ENCODE measurements at places on chromosomes 12 and 14.

DNA sequence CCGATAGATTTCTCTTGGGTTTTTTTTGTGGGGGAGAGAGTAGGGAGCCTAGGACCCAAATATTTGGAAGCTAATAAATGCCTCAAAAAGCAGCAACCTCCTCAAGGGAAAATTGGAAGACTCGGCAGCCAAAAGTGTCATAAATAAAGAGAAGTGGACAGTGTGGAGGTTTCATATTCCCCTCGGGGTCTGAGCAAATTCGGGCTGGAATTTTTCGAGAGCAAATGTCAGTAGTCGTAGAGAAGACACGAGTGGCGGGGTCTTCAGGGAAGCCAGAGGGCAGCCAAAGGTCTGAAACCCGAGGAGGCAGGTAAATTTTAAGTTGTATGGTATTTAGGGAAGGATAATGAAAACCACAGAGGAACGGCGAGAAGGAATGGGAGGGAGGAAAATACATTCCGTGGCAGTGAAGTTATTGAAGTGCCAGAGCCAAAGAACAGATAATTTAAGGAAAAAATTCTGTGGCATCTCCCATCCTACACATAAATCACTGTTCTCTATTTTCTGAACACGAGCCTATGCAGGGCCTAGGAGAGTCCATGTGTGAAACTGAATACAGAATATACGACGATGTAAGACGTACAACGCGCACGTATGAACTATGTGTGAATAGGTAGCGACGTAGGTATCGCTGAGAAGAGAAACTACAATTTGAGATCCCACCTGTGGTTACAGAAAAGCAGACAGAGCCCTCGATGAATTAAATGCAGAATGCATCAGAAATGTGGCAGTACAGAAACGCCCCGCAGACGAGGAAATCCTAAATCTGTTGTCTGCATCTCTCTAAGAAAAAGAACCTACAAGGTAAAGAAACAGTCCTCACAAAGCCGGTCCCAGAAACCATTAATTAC is 12.9 kb downstream of the BCL11B start:
- DNase-seq = no peak

GRCh38 chr12:10632226-10632625 is 18.8 kb upstream of the MAGOHB start:
- no peak for DNase-seq

DNA sequence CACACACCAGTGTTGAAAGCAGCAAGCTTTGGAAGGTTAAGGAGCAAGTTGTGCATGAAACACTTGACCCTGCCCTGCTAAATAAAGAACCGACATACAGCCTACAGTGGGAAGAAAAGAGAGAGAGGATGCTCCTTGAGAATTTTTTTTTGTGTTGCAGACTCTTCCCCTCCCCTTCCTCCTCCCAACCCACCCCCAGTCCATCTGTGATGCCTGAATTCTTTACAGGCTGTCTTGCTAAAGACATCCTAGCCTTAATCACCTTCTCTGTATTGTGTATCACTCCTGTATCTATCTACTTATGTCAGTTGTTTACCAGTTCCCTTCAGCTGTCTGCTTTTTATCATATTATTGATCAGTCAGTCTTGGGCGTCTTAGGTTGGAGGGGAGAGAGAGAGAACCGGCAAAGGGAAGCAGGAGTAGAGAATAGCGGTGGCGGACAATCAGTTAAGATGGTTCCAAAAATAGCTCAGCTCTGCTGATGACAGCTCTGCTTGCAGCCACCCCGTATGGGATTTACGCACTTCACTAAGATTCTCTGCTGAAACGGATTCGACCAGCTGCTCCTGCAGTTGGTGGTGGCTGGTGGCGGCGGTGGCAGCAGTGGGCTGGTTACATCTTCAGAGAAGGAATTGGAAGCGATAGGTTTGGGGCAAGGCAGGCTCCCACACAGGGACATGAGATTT is 664.7 kb downstream of the NRXN3 start:
- no peak for DNase-seq

DNA sequence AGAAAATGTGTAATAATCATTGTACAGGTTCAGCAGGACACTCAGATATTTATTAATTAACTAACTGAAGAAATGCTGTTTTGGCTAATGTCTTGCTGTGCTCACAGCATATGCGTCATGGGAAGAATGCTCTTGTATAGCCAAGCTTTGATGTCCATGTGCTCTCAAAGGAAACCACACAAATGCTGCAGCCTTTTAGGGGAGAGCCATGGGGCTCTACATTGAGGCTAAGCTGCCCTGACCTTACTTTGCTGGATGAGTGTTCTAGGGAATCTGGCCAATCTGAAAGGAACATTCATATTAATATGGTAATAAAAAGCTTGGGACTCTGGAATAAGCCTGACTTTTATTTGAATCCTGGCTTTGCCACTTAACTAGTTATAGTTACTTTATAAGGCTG is 9.5 kb upstream of the CRADD start:
- DNase-seq = no peak

- no peak for DNase-seq
Observed at GRCh38 chr14:101708853-101709532, 52.5 kb upstream of the PPP2R5C start.

GRCh38 chr12:3493859-3494176 is 2.8 kb downstream of the PRMT8 start:
- DNase-seq = no peak

DNA sequence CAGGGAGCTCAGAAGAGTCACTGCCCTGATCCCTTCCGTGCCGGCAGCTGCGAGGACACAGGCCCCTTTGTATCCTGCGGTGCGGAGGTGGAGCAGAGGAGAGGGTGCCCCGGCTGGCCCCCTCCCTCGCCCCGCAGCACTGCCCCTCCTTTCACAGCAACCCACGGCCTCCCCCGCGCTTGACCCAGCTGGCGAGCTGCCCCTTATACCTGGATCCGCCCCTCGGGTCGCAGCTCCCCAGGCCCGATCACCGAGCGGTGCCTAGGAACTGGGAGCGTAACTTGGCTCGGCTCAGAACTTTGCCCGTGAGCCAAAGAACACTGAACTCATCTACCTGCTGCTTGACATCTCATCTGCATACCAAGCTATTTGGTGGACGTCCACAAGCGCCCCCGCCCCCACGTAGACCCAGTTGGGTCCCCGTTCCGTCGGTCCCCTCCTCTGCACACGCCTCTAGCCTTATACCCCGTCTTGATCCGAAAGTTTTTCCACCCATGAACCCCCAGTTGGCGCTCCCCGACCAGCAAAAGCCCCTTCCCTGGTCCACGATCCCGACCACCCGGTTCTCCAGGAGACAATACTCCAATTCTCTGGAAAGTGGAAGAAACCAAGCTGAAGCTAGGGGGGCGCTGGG is 697 bp upstream of the DNAJC14 start:
- peak; percentile 28 for DNase-seq

DNA sequence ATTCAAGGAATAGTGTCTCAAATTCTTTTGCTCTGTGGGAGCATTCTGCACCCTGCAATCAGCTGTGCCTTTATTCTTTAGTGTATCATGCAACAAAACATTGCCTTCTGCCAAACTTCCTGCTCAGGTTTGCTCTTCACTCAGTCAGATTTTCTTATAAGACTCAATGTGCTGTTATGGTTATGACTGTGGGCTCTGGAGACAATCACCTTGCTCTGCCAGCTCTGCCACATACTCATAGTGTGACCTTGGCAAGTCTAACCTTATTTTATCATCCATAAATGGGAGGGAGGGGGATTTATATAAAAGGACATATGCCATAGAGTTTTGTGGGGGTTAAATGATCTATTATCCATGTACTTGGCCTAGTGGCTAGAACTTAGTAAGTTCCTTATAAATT is 51.3 kb downstream of the SRGAP1 start:
- no peak for DNase-seq

DNA sequence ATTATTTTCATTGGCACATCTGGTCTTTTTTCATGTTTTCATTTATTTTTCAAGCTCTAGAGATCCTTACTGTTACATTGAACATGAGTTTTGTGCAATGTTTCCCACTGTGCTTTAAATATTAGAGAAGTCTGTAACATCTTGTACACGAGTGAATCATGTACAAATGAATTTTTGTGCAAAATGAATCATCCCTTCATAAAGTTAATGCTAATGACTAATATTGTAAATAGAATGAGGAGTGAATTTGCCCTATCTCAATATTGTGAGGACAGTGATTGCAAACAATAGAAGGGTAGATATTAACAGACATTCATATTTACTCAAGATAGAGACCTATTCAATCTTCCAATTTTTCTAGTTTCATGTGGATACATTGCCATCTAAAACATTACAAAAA is 463.3 kb upstream of the FOXG1 start:
- DNase-seq = no peak

DNA sequence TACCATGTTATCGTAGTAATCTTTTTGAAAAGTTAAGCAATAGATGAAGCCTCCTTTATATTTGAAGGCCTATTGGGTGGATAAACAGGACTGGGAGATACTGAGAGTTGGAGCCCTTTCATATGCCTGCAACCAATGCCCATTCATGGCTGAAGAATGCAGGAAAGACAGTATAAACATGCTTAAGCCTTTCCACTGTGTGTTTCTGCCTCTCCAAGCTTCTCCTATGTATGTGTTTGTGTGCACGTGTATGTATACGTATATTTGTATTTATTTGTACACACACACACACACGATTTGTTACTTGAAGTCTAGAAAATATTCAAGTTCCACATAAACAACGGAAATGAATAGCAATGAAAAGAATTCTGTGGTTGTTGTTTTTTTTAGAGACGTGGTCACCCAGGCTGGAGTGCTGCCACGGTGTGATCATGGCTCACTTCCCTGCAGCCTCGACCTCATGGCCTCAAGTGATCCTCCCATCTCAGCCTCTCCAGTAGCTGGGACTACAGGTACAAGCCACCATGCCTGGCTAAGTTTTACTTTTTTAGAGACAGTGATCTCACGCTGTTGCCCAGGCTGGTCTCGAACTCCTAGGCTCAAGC is 1453.5 kb downstream of the AACS start:
- DNase-seq = no peak

Data from memory B cell (primary cell).